Thymus (tissue), 14 donors: ENCODE measurements at places on chromosomes 13 and 19. TPM values are rescaled to one million over a fixed set of nuclear protein-coding genes. Genes with fewer than 3 reads are reported as not detected.

The PLPPR3 gene
- 0.16 TPM for polyA plus RNA-seq

The PRTN3 gene
- polyA plus RNA-seq = 15.4 TPM

The ZNF568 gene
- 6.4 TPM for polyA plus RNA-seq

The IL17D gene
- 0.52 TPM for polyA plus RNA-seq

The CEACAM1 gene
- polyA plus RNA-seq = 2.0 TPM

The BCAM gene
- 48.7 TPM for polyA plus RNA-seq

The MAB21L1 gene
- 0.34 TPM for polyA plus RNA-seq

The VSIG10L gene
- polyA plus RNA-seq = 5.7 TPM

The ZNF223 gene
- 5.0 TPM for polyA plus RNA-seq

The PLIN5 gene
- 12.3 TPM for polyA plus RNA-seq

The GJB2 gene
- polyA plus RNA-seq = 38.1 TPM

The PLK5 gene
- 0.25 TPM for polyA plus RNA-seq

The SPRY2 gene
- 21.6 TPM for polyA plus RNA-seq

The NKPD1 gene
- 0.59 TPM for polyA plus RNA-seq

The SLITRK6 gene
- 0.11 TPM for polyA plus RNA-seq

The NXNL1 gene
- not detected for polyA plus RNA-seq

The ZNF221 gene
- polyA plus RNA-seq = 1.1 TPM

The LILRB4 gene
- polyA plus RNA-seq = 14.4 TPM

The CD177 gene
- polyA plus RNA-seq = 0.80 TPM

The AP1M2 gene
- 20.7 TPM for polyA plus RNA-seq

The KLF12 gene
- polyA plus RNA-seq = 4.3 TPM

The KMT2B gene
- polyA plus RNA-seq = 39.0 TPM

The ICAM4 gene
- 3.8 TPM for polyA plus RNA-seq

The ZNF723 gene
- polyA plus RNA-seq = 0.02 TPM

The MRI1 gene
- 36.3 TPM for polyA plus RNA-seq

The ATCAY gene
- 0.09 TPM for polyA plus RNA-seq

The PALM gene
- polyA plus RNA-seq = 11.7 TPM

The LYPD5 gene
- polyA plus RNA-seq = 3.2 TPM

The IGFL4 gene
- 0.16 TPM for polyA plus RNA-seq

The CLASRP gene
- polyA plus RNA-seq = 147 TPM

The ZNF667 gene
- 4.7 TPM for polyA plus RNA-seq

The SPACA4 gene
- polyA plus RNA-seq = not detected

The SLC25A15 gene
- 3.0 TPM for polyA plus RNA-seq

The PTH2 gene
- not detected for polyA plus RNA-seq

The MTIF3 gene
- polyA plus RNA-seq = 134 TPM

The ANKRD24 gene
- 4.8 TPM for polyA plus RNA-seq
